ENCODE measurements at places on chromosomes 13 and 19. TPM values are rescaled to one million over a fixed set of nuclear protein-coding genes. Genes with fewer than 3 reads are reported as not detected.

GRCh38 chr13:84126671-84127171 is 244.4 kb upstream of the SLITRK1 start:
- DNase-seq = no peak

DNA sequence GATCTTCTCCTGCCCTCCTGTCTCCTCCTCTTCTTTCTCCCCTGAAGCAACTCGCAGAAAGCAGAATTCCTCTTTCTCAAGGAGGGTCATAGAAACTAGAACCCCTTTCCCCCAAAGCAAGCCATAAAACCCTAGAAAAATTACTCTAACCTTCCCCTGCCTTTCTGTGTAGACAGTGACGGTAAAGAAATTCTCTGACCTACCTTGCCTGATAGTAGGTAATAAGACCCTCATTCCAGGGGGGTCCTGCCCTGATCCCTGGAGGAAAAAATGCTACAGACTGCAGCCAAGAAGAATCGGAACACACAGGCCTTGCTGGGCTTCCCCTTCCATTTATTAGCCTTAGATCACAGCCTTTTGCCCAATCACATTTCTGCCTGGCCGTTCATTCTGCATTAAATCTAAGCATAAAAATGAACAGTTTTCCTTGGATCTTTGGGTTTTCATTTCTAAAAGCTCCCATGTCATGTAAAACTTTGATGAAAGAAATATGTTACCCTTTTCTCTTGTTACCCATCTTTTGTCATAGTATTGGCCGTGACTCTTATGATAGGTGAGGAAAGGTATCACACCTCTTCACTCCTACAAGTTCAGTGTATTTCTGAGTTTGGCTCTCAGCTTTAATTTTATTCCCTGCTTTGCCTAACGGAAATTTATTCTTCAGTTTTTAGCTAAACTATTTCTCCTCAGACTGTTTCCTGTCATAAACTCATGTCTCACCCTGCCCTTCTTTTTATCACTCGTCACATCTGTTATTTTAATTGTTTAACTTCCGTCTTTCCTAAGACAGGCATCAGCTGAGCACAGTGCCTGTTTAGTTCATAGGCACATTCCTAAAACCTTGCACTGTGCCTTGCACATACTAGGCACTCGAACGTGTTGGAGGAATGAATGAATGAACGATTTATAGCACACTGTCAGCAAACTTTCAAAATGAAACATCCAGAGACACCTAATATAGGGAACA is 20.4 kb upstream of the CPB2 start:
- no peak for DNase-seq

GRCh38 chr19:2922987-2923386 is 21.8 kb downstream of the ZNF77 start:
- DNase-seq = no peak

DNA sequence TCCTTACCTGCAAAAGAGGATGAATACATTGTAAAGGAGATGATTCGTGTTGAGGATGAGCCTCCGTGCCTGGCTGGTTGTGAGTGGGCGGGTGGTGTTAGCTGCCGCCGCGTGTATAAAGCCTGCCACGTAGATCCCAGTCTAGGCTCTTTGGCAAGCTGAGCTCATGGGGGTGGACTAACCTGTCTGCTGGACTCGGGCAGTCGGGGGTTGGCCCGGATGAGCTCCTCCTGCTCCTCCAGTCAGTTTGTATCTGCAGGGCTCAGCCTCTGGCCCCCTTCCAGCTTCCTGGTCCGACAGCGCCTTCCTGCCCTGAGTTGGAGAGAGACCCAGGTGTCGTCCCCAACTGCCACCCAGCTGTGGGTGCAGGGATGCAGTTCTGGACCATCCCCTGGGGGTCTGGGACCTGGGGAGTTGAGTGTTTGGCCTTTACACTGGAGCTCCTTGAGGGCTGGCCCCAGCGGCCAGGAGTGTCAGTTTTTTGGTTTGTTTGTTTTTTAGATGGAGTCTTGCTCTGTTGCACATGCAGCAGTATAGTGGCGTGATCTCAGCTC is 20.9 kb downstream of the TECR start:
- DNase-seq = no peak

Gene RGL3
- not detected for polyA plus RNA-seq

Gene A1BG
- polyA plus RNA-seq = 36.1 TPM

Gene ZNF615
- polyA plus RNA-seq = 7.4 TPM

Gene PLIN4
- polyA plus RNA-seq = 0.21 TPM
